ENCODE measurements at places on chromosomes 2 and 18.
A peak's percentile ranks its signal among the peaks of the same experiment; 100 is the strongest.

DNA sequence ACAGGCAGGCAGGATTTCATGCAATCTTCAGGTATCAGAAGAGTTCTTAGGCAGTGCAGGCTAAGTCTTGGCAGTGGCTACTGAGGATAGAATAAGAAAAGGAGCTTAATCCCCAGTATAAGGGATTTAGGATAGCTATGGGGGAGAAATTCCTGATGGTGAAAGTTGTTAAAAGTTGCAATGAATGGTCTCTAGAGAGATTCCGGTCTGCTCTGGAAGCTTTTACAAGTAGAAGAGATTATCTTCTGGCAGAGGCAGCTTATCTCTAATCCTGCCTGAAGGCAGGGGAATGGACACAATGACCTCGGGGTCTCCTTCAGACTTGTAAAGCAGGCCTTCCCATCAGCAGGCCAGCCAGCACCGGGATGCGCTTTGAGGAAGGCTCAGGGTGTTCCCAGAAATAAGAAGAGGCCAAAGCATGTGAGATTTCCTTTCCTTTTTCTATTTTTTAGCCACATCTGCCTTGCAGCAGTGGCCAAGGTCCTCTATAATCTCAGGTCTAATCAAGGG, 253.9 kb upstream of the KLHL29 start:
- DNase-seq, result peak; percentile 22

DNA sequence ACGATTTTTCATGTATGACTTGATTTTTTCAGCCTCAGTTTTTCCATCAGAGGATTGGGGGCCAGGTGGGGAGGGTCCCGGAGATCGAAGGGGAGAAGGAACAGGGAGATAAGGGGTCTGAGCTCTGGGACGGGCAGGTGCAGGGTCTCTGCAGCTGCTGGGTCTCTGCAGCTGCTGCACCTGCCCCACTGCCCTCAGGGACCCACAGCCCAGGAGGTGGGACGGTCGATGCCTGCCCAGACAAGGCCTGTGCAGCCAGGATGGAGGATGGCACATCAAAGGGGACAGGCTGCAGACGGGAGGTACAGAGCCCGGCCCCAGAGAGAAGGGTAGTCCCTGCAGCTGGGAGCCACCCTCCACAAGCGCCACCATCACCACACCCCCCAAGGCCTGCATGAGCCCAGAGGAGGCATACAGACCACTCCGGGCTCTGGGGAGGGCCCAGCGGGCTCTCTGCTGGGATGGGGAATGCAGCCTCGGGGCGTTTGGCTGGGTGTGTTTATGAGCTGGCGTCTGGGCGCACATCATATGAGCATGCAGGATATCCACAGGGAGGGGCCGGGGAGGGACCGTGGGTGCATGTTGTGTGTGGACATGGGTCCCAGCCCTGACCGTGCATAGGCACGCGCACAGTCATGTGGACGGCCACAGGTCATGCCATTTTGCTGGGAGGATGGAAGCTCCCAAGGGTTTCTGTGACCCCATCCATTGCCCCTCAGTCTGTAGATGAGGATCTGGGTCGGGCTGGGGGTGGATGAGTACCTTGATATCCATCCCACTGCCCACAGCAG, 34.9 kb upstream of the GPC1 start:
- no peak for DNase-seq

DNA sequence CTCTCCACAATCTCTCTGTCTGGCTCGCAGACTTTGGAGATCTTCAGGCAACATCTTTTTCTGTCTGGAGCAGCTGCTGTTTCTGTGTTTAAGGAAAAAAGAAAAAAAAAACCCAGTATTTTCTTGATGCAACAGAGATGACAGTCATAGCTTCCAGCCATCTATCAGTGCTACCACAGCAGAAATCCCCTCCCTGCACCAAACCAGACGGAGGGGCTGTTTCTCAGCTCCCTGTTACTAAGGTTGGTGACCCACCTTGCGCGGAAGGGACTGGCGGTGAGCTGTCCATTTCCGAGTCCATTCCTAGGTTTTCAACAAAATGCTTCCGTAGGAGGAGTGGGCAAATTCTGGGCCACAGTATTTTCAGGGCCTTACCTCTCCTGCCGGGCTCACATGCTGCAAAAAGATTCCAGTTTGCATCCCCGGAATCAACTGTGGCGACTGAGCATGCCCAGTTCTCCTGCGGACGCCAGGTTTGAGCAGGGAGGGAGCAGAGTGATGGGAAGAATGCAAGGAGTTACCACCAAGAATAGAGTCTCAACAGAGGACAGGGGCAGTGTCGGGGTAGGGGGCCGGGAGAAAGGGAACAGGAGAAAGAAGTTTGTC, 1.2 kb downstream of the SLC4A10 start:
- peak; percentile 62 for DNase-seq

- no peak for DNase-seq
These were observed 142.8 kb downstream of the TMEM17 start for GRCh38 chr2:62363166-62363565.

GRCh38 chr2:37181726-37182684, 6.5 kb downstream of the SULT6B1 start:
- DNase-seq, result no peak

DNA sequence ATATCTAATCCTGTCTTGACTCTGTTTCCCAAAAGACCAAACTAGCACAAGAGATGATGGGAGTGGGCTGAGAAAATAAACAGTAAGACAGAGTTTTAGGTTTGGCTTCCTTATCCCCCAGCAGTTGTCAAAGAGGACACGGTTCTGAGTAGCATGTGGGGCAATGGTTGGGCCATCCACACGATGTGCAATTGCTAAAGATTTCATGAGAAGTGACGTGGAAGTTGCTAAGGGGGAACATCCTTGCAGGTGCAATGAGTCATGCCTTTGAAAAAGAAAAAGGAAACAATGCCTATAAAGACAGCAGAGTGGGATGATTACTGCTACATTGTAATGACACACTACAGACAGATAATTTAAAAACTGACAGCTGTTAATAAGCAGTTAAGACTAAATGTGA, 1395.8 kb downstream of the LRP1B start:
- DNase-seq, result no peak

GRCh38 chr2:20478961-20479360, 32.1 kb downstream of the RHOB start:
- DNase-seq, result no peak

GRCh38 chr2:233091595-233092375, 31.6 kb downstream of the INPP5D start:
- DNase-seq, result no peak

DNA sequence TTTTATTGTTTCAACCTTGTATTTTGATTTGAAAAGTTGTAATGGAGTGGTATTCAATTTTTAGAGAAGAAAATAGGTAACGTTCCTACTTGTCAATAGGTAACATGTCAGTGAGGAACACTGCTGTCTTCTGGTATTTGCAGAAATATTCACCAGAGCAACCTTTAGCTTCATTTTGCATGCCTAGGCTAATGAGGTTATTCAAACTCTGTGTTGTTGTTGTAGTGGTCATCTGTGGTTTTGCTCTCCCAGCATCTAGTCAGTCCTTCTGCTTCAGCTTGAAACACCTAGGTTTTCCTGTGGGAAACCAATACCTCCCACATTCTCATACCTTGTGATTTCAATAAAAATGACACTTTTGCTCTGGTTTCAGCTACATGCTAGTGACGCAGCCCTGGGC, 98.4 kb downstream of the LYPD6 start:
- no peak for DNase-seq

DNA sequence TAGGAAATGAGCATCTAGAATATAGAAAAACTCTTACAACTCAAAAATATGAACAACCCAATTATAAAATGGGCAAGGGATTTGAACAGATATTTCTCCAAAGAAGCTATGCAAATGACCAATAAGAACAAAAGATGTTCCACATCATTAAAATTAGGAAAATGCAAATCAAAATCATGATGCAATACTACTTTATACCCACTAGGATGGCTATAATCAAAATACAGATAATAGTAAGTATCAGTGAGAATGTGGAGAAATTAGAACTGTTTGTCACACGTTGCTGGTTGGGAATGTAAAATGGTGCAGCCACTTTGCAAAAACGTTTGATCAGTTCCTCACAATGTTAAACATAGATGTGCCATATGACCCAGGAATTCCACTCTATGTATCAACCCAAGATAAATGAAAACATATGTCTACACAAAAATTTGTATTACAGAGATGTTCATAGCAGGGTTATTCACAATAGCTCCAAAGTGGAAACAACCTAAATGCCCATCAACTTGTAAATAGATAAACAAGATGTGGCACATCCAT, 558.4 kb downstream of the SLC4A3 start:
- DNase-seq, result no peak

- DNase-seq, result no peak
These were observed 58.1 kb downstream of the ST3GAL5 start for GRCh38 chr2:85830645-85831044.

DNA sequence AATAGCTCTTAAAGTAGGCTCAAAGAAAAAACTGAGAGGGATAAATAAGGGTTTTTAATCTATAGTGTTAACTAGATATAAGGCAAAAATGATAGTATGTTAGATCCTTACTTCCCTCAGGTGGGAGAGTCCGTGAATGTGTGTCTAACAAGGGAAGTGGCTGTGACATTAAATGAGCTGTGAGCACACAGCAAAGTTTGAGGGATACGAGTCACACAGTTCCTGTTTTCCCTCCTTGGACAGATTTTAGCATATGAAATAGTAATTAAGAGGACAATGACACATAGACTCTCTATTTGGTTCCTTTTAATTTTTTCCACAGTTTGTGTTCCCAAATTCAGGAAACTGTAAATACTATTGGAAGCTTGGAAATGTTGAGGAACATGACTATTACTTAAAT, 148.4 kb upstream of the CAVIN2 start:
- DNase-seq, result no peak

DNA sequence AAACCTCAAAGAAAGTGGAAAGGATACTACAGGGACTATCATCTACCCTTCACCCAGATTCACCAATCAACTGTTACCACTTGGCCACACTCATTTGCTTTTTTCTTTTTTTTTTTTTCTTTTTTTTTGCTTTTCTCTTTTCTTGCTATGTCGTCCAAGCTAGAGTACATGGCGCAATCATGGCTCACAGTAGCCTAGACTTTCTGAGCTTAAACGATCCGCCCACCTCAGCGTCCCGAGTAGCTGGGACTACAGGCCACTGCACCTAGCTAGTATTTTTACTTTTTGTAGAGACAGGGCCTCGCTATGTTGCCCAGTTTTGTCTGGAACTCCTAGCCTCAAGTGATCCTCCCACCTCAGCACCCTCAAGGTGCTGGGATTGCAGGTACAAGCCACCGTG, 24.0 kb downstream of the BIN1 start:
- no peak for DNase-seq

GRCh38 chr2:105443617-105444598, 45.1 kb upstream of the FHL2 start:
- DNase-seq, result no peak

- no peak for DNase-seq
These were observed 3.5 kb downstream of the PER2 start for GRCh38 chr2:238284802-238285515.

DNA sequence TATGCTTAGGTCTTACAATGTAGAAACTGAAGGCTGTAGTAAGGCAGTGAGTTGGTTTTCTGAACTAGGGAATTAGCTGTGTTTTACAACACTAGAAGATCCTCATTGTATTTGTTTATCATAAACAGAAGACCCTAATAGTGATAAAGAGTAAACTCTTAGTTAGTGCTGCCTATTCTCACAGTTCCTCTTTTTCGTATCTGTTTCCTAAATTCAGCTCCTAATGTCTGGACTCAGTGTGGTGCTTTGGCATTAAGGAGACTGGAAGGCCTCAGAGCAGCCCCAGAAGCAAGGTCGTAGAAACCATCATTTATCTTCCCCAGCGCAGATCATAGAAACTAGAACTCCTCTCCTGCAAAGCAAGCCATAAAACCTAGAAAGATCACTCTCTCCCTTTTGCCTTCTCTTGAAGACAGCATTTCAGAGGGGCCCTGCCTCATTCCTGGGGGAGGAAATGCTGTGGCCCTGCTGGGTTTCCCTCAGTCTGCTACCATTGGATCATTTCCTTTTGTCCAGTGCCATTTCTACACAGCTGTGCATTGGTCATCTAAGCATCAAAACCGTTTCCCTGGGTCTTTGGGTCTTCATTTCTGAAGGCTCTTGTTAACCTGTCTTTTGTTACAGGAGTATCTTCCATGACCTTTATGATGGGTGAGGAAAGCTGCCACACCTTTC, 4.7 kb downstream of the ACP1 start:
- no peak for DNase-seq

GRCh38 chr2:96534701-96535181, 1.8 kb upstream of the ARID5A start:
- DNase-seq, result no peak

GRCh38 chr2:8607606-8608005, 74.2 kb upstream of the ID2 start:
- DNase-seq, result no peak

GRCh38 chr2:70894765-70895164, 40.9 kb upstream of the ATP6V1B1 start:
- no peak for DNase-seq

DNA sequence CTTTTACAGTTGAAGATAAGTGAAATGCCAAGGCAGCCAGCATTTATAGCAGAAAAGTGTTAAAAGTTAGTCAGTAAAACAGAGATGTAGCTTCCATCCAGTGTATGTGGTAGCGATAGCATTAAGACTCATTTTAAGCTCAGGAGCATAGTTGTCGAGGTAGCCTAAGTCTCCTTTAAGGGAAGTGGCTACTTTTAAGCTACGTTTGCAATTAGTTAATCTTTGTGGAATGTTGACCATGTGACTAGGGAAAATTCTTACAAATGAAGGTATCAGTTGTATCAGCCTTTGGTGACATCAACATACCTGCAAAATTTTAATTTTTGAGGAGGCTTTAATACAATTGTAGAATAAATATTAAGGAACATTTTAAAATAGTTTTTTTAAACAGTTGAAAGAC, 61.9 kb downstream of the LHCGR start:
- DNase-seq, result no peak

Measured in NT2/D1 (cell line).